MM.1S (cell line): ENCODE measurements at places on chromosomes 1 and 21.

DNA sequence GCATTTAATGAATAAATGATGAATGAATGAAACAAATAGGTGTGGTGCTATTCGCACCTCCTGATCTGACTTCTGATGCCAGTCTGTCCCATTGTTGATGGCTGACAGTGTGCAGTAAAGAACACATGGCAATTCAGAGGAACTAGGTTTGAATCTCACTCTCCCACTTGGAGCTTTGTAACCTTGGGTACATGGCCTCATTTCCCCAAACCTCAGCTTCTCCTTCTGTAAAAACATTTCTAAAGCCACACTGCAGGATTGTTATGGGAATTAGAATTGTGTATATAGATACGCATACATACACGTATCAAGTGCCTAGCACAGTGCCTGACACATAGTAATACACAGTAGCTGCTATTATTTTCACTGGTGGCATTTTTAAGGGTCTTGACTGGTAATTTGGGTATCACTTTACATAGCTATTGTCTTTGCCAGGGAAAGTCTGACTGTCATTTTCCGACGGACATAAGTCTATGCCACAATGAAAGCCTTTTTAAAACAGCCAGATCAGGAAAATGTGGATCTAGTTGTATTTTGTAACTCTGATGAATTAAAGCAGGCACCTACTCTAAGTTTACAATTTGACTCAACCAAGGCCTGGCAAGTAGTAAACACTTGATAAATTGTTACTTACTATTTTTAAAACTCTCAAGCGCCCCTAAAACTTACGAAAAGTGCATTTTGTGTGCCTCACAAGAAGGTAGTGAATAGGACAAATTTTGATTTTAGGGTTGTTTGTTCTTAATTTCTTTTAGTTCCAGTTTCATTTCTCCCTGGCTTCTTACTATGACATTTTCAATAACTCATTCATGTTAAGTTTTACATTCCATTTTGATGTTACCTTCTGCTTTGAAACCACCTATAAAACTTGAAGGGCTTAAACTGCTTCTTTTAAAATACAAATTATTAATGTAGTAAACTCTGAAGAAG, 164.4 kb downstream of the SDCCAG8 start:
- peak; percentile 44 for DNase-seq

GRCh38 chr1:68132426-68133130, 82.2 kb upstream of the DIRAS3 start:
- DNase-seq = no peak

DNA sequence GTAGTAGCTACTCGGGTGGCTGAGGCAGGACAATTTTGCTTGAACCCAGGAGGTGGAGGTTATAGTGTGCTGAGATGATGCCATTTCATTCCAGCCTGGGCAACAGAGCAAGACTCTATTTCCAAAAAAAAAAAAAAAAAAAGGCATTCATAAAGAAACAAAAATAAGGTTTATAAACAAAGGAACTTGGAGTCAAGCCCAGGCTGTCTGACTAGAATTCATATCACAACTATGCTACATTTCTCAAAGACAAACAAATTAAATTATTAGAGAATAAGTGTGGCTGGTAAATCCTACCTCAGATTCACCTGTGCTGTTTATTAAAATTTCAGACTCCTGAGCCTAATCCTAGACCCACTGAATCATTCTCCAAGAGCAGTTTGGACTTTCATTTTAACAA, 4.2 kb downstream of the GCLM start:
- no peak for DNase-seq

- no peak for DNase-seq
Observed at GRCh38 chr1:15399710-15400109, 10.0 kb upstream of the EFHD2 start.

DNA sequence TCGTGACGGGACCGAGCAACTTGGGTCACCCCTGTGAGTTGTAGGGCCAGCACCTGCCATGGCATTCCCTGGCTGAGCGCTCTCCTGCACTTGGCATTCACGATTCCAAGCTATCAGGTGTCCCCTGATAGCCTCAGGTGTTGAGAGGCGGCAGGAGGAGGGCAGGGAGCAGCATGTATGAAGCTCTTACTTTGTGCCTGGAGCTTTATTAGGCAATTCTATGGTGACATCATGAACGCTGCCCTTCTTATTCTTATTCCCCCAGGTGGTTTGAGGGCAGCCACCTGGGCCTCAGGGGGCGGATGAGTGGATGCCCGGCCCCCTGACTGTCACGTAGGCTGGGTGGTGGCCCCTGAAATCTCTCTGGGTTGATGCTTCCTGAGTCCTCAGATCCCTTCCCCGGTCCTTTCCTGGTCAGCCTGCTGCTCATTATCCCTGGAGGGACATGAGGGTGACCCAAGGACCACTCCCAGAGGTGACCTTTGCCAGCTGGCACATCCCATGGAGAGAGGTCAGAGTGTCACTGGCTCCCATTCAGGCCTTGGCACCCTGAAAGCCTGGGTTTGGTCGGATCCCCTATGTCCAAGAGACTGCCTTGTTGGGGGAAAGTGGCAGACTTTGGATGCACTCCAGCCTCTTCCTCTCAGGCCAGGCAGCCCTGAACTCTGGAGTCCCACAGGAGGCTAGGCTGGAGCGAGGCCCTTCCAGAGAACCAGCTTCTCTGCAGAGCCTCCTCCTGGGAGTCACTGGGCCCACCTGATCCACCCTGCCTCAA, 51.9 kb downstream of the SPSB1 start:
- DNase-seq = no peak

DNA sequence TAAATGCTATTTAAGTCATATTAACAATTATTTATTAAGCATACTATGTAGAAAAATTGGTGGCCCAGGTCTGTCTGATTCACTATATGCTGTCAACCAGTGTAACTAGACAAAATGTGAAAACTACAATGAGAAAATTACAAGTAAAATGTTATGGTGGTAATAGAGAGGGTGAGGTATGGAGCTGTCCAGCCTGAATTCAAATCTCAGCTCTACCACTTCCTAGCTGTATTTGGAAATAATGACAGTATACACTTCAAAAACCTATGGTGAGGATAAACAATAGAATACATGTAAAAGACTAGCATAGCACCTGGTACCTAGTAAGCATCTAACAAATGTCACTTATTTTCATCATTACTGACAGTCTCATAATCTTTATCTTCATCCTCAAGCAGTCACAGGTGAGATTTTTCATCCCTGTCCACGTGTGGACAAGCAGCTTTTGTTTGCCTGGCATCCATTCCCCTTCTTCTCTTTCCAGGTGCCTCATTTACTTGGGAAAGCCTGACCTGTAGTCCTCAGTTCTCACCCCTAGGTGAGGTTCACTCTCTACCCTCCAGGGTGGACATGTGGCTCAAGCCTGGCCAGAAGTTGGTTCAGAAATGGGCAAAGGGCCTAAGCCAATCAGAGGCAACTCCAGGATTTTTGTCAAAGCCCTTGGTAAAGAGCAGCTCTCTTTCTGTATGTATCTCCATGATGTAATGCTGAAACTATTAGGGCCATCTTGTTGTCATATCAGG, 29.5 kb downstream of the EGLN1 start:
- no peak for DNase-seq

GRCh38 chr1:78060857-78061563, 15.2 kb downstream of the GIPC2 start:
- no peak for DNase-seq

GRCh38 chr1:33330361-33330890, 9.5 kb upstream of the A3GALT2 start:
- DNase-seq = no peak

DNA sequence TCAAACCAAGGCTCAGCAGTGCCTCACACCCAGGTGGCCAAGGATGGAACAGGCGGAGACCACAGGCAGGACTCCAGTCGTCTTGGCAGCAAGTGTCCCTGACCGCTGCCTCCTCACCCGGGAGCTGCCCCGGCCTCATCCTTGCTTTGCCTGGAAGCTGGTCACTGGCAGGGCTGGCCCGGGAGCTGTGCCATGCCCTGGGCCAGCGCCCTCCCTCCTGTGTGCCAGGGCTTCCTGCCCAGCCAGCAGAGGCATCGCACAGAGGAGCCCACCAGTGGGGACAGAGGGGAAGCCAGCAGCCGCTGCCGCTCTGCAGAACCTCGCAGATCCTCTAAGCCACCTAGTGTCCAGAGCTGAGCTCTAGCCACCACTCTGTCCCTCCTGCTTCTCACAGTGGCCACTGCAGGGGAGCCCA, 7.8 kb downstream of the CASZ1 start:
- no peak for DNase-seq

DNA sequence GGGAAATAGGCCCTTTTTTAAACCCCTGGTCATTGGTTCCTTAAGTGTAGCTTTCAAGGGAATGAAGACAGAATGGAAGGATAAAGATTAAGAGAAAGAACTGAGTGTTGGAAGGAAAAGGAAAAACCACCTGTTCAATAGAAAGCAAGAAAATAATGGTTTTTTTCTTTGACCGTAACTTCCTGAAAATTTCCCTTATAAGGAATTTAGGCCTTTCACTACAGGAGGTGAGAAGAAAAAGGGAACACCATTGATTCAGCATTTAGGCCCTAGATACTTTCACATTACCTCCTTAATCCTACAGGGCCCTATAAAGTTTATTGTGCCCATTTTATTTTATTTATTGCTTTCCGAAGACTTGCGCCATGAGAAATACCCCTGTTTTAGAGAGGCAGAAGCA, 18.9 kb downstream of the KPNA6 start:
- no peak for DNase-seq

- no peak for DNase-seq
Observed at GRCh38 chr1:169138866-169139670, 32.6 kb downstream of the ATP1B1 start.

DNA sequence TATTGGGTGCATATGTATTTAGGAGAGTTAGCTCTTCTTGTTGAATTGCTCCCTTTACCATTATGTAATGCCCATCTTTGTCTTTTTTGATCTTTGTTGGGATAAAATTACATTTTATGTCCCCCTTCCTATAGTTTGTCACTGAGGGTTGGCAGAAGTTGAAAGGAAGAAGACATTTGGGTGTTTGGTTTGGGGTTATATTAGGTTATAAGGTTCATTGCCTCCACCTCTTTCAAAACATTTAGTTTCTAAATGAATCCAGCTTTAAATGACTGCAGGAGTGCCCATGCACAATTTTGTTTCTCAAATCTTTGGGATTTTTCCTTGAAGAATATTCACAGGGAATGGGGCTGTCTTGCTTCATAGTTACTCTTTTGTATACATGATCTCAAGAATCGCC, 14.6 kb upstream of the LGALS8 start:
- no peak for DNase-seq

GRCh38 chr1:116850436-116850835, 59.3 kb upstream of the PTGFRN start:
- DNase-seq = no peak

DNA sequence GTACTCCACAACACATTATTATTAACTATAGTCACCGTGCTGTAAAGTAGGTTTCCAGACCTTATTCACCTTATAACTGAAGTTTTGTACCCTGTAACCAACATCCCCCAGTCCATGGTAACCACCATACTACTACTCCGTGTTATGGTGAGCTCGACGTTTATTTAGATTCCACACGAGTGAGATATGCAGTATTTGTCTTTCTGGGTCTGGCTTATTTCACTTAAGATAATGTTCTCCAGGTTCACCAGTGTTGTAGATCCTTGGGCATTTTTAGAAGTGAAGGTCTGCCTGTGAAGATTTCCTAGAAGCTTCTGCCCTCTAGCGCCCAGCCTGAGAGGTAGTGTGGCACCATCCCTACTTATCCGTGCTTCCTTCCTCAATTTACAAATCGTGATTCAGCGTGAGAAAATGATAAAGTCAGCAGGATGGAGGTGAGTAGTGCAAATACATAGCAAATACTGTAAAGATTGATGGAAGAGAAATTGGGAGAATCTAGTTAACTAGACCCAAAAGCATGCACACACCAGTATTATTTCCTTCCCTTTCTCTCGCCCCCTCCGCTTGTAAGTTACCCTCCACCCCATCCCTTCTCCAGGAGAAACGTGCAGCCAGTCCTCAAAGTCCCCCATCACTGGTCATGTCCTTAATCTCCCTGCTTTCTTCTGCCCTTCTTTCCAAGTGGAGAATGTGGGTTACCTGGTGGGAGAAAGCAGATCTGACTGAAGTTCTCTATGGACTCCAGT, 36.0 kb upstream of the DISC1 start:
- peak; percentile 66 for DNase-seq

- no peak for DNase-seq
Observed at GRCh38 chr1:1200876-1201810, 5.2 kb downstream of the TNFRSF18 start.

DNA sequence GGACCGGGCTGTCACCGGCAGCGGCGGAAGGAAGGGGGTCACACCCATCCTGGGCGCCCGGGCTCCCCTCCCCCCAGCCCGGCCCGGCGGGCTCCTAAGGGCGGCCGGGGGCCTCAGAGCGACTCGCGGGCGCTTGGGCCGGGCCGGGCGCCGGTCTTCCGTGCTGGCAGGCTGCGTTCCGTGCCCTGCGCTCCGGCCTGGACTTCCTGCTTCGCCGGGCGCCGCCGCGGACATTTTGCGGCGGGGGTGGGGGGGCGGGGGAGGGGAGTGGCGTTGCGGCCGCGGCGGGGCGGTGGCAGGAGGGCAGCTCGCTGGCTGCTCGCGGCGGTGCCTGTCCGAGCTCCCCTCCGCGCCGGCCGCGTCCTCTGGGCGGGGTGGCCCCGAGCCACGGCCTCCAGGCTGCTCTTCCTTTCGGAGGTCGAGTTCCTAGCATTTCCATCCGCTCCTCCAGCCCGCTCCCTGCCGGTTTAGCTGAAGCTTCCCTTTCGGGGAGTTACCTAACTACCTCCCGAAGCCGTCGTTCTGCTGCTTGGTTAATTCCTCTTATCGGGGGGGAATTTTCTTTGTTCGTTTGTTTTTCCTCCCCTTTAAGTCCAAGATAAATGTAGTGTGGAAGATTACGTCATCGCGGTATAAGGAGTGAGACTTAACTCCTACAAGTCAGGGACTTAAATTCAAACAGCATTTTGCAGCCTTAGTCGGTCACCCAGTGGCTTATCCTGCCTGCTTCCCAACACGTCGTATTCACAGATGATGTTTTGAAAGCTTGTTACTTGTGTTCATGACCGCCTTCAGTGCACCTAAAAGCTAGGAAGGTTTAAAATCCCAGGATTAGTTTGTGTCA, 730 bp downstream of the CDC42 start:
- DNase-seq = peak; percentile 44

DNA sequence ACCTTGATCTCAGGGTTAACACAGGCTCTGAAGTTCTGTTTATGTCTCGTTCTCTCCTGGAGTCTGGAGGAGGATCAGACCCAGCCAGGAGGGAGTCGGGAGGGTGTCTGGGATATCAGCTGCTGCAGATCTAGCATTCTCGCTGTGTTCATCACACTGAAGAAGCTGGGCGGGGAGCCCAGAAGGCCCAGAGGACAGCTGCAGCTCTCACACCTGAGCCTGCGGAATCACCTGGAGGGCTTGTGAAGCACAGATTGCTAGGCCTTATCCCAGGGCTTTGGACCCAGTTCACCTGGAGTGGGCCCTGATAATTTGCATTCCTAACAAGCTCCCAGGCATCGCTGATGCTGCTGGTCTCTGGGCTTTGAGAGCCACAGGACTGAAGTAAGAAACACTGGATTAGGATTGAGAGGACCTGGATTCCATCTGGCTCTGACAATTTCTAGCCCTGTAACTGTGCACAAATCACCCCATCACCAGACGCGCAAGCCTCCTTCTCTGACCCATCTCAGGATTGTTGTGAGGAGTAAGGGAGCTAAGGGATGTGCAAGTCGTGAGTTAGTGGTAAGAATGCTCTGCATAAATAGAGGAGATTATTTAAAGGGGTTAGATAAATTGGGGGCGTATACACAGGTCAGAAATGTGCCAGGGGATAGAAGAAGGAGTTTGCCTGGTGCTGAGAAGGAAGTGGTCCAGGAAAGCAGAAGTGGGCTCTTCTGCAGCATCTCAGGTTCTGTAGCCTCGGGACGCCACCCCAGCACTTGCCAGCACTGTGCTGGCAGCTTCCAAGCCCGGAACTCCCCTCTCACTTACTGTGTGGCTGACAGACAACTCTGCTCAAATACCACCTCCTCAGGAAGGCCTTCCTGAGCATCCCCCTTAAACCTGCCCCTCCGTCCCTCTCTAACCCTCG, 19.1 kb downstream of the ABCA4 start:
- DNase-seq = no peak
